ENCODE measurements at places on chromosomes 1 and 21.

DNA sequence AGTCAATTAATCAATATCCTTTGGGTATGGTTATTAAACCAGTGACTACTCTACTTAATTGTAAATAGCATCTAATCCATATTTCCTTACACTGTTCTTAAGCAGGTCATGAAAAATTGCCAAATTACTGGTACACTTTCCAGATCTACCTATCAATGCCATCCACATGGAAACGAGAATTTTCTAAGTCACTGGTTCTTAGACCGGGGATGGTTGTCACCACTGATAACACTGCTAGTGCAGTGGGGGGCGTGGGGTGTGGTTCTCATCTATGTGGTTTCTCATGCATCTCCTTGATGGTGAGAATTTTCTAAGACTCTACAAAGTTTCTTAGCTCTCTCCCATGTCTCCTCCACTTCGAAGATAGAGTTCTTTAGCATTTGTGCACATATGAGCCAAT is 63.7 kb upstream of the COG2 start:
- DNase-seq, result no peak

GRCh38 chr1:200778766-200779165 is 40.1 kb downstream of the CAMSAP2 start:
- no peak for DNase-seq

DNA sequence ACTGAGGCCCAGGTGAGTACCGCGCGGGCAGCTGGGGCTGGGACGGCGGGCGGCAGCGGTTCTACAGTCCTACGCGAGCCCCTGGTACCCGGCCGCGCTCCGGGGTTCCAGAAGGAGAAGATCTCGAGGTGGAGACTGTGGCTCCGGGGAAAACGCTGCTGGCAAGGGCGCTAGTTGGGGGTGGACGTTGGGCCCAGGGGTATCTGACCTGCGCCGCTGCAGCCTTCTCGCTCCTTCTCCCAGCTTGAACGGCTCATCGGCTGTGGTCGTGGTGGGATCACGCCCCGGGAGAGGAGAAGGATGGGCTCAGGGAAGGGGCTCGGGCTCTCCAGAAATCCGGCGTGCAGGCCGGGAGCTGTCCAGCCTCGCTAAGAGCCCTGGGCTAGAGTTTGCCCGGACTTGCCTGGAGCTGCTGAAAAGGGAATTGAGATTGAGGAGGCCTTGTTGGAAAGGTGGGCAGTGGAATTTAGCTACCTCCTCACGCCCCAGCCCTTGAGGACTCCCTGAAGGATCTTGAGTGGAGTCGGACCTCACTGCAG is 1.1 kb upstream of the POU3F1 start:
- no peak for DNase-seq

- no peak for DNase-seq
Observed at GRCh38 chr21:37447288-37447936, 80.8 kb downstream of the DYRK1A start.

DNA sequence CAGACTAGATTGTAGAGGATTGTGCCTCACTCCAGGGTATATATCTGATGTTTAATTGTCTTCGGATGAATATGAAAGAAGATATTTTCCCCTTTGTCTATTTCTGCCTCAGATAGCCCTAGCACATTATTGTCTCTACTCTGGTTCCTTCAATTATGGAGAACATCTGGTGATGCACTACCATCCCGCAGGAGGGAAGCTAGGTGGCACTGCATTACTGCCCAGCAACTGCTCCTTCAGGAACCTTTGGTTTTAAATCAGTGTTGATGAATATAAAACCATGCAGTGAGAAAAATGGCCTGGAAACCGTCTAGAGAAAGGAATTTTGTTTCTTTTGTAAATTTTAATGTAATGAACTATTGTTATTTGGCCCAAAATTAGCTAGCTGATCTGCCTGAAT is 68.5 kb downstream of the GPR88 start:
- no peak for DNase-seq

DNA sequence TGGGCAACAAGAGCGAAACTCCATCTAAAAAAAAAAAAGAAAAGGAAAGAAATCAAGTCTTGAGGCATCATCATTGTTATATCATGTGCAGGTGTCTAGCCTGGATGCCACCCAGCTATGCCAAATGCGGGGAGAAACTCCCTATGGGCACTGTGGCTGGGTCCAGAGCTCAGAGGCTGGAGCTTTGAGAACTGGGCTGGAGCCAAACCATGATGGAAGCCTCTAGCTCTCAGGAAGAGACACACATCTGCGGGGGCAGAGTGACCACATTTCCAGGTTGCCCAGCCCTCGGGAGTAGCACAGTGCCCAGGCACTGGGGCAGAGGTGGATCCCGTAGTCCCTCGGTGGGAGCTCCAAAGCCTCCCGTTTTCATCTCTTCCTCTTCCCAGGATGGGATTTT is 58.9 kb downstream of the COL18A1 start:
- DNase-seq, result no peak

- DNase-seq, result no peak
Observed at GRCh38 chr1:163697137-163697536, 375.4 kb downstream of the NUF2 start.

GRCh38 chr1:26109229-26110164 is 2.1 kb upstream of the PDIK1L start:
- no peak for DNase-seq

GRCh38 chr1:85245891-85246290 is 13.6 kb downstream of the C1orf52 start:
- DNase-seq, result no peak

- no peak for DNase-seq
Observed at GRCh38 chr1:183783767-183784637, 20.9 kb upstream of the RGL1 start.

DNA sequence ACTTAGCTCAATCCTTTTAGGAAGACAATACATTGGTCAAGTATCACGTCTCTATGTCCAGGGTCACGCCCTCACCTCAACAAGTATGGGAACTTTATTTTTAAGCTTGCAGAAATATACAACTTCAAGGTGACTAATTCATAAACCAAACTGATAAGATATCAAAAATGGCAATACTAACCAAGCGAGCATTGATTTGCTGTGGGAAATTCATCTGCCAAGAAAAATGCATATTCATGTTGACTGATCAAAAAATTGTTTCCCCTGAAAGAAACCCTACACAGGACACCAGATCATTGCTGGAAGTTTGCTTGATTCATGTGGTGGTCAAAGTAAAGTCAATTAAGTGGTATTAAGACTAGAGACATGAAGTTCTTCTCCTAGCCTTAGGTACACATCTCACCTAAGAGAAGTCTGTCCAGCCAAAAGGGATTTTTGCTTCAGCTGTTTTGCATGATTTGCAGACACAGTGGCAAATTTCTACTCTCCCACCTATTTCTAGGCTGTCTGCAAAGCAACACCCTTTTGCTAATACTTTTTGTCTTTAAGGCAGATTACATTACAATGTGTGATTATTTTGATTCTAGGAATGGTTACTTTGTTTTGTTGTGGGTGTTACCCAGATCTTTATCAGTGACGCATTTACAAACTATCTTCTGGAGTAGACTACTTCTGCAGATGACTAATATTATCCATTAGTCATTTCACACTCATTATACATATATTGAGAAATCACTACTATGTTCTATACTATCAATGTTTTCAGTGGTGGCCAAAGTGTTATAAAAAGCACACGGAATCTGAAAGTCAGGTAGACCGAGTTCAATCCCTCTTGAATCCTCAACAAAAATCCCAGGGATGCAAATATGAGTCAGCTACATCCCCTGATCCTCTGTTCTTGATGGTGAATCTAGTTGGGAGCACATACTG is 12.4 kb downstream of the SAMSN1 start:
- no peak for DNase-seq

GRCh38 chr1:84611796-84612195 is 37.6 kb upstream of the CTBS start:
- no peak for DNase-seq

DNA sequence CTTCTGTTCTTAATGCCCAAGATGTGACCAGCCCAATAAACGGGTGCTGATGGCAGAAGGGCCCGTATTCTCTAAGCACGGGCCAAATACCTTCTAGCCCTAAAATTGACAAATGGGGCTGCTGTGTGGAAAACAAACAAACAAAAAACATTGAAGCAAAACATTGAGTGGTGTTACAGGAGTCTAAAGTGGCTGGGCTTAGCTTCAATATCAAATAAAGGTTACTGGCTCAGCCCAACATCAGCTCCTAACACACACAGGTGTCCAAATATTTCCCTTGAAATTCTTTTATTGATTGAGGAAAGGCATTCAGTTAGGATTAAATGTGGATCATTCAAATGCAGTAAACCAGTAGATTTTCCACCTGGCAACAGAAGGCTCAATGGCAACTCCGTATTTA is 13.3 kb upstream of the TTF2 start:
- DNase-seq, result no peak

GRCh38 chr1:201759194-201759815 is 69.7 kb upstream of the IPO9 start:
- DNase-seq, result no peak

GRCh38 chr1:210938416-210938925 is 195.5 kb downstream of the KCNH1 start:
- DNase-seq, result no peak

All from activated CD8-positive, alpha-beta memory T cell treated with anti-CD3 and anti-CD28 coated beads for 4 hours (primary cell).